ENCODE measurements at places on chromosomes 1 and 21.
A peak's percentile ranks its signal among the peaks of the same experiment; 100 is the strongest.

- DNase-seq, result no peak
Measured at GRCh38 chr1:30518696-30519095, 204.7 kb downstream of the MATN1 start.

GRCh38 chr21:45078877-45079281 lies 4.5 kb downstream of the ADARB1 start:
- no peak for DNase-seq

GRCh38 chr1:222375701-222376100 lies 172.2 kb downstream of the HHIPL2 start:
- no peak for DNase-seq

- DNase-seq, result no peak
Measured at GRCh38 chr1:85343612-85344255, 67.3 kb upstream of the BCL10 start.

- DNase-seq, result no peak
Measured at GRCh38 chr1:34188418-34188817, 11.7 kb downstream of the C1orf94 start.

DNA sequence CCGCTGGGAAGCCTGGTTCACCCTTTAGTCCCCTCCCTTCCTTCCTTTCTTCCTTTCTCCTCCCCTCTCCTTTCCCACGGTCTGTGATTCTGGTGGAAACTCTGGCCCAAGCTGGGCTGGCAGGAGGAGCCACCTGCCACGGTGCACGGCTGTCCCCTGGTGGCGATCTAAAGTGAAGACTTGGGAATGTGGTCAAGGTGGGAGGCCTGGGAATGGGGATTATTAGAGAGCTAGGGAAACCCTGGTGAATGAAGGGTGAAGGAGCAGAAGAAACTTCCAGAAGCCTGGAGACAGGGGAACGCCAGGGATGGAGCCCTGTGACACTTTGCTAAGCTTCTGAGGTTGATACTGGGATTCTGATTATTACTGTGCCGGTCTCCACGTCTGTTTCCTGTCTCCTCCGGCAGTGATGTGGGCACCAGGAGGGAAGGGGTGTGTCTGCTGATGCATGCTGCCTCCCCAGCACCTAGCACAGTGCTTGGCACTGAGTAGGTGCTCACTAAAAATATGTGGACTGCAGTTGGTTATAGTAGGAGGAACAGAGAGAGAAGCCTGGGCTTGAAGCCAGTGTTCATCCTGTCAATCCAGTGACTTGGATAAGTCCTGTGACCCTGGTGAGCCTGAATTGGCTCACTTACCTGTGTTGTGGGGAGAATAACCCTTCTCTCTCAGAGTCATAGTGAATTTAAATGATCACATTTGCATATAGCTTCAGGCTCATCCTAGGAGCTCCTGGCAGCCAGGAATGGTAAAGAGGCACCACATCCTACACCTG lies 71.2 kb upstream of the NBPF3 start:
- DNase-seq, result peak; percentile 80

- no peak for DNase-seq
Measured at GRCh38 chr1:241817956-241818612, 29.9 kb upstream of the EXO1 start.

DNA sequence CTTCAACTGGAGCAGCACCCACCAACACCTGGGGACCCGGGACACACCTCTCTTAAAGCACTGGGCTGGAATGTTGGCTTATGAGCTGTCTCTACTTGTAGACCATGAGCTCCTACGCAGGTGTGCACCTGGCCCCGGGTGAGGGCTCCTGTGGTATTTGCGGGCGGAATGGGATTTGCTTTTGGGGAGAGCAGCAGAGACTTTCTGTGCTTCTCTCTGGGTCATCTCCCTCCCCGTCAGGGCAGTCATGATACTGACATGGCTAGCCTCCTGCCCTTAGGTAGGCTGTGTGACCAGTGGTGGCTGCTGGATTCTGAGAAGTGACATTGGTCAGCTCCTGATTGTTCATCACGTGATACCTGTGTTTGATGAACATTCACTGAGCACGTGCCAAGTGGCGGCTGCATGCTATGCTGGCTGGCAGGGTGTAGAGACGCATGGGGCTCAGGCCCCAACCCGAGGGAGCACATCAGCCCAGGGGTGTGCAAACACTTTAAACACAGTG lies 9.0 kb upstream of the ZBTB21 start:
- DNase-seq, result no peak

DNA sequence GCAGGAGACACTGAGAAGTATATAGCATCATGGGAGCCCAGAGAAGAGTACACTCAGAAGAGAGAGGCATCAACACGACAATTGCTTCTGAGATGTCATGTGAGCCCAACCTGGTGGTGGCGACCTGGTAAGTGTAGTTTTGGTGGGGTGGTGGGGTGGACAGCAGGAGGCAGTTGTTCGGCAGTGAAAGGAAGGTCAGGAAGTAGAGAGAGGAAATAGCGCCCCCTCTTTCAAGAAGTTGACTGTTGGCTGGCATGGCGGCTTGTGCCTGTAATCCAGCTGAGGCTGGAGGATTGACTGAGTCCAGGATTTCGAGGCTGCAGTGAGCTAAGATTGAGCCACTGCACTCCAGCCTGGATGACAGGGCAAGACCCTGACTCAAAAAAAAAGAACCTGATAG lies 12.6 kb downstream of the RSPO1 start:
- no peak for DNase-seq

DNA sequence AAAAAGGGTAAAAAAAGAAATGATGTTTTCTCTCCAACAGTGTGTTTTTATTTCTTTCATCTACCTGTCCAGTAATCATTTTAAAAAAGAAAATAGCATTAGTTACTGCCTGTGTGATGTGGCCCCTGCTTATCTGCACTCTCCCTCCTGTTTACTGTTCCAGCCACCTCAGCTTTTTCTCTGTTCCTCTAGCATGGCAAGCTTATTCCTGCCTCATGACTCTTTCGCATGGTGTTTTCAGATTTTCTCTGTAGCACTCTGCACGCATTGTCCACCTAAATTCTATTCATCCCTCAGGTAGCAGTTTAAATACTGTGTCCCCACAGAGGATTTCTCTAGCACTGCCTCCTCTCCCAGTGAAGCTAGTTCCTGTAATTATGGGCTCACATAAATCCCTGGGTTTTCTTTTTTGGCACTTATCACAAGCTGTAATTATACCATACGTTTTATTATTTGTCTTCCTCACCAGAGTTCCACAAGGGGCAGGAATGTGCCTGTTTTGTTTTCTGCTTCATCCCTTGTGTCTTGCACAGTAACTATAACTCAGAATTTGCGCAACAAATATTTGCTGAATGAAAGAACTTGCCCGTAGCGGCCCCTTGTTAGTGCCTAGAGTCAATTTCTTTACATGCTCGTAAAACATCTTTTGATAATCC lies 51.4 kb upstream of the LRIG2 start:
- DNase-seq, result no peak

DNA sequence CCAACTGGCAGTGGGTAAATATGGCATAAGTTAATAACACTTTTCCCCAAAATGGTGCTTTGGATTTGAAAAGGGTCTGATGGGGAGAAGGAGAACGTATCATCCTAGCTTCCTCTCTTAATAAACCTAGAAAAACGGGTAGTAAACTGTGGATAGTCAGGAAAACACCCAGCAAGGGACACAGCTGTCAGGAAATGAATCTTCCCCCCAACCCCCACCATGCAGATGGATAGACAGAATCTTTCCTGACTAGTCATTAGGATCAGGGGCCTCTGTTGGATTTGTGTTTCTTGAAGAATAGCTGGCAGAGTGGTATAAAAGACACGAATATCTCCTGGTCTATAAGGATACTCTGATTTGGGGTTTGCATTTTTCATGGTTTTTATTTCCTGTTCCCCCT lies 22.5 kb upstream of the LAX1 start:
- no peak for DNase-seq

DNA sequence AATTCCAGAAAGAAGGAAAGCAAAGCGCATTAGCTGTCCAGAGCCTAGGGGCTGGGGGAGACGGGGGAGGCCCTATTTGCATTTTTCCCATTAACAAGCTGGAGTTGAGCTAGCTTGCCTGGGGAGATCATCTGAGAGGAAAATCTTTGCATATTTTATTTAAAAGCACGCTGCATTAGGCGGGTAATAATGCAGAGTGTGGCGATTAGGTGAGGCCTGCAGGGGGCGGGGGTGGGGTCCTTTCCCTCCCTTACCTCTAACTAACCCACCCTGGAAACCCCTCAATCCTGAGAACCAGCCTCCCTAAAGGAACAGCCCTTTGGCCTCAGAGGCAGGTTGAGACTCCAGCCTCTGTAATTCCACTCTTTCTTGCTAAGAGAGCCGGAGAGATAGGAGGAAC lies 16.2 kb downstream of the C1orf216 start:
- DNase-seq, result no peak

- no peak for DNase-seq
Measured at GRCh38 chr1:5485968-5486696, 506.1 kb downstream of the NPHP4 start.

- DNase-seq, result no peak
Measured at GRCh38 chr1:101308935-101309333, 72.1 kb downstream of the S1PR1 start.

- no peak for DNase-seq
Measured at GRCh38 chr1:36644556-36644955, 161.8 kb upstream of the CSF3R start.

- no peak for DNase-seq
Measured at GRCh38 chr1:233443040-233443760, 115.7 kb downstream of the MAP3K21 start.

DNA sequence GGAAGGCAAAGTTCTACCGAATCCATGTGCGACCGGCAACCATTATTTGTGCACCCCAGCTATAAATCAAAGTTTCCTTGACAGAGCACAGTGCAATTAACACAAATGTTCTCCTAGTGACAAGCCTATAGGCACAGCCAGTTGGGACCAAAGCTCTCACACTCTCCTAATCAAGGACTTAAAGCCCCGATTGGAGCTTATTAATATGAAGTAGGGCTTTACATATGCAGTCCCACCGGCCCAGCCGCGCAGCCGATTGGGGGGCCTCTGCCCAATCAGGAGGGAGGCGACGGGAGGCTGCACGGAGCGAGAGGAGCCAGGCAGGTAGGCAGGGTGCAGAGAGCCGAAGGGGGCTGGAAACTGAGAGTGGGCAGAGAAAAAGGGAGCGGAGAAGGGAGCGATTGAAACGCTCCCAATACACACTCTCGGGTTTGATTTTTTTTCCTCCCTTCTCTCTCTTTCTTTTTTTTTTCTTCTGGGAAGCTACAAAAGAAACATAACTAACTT lies at the start of gene ESRRG:
ESRRG (minus strand) TSS at position 156 of the 507 bp plus-strand sequence; CDS start at position 26, 130 bp downstream.
- peak; percentile 52 for DNase-seq
